Testis (tissue), 5 donors: ENCODE measurements at places on chromosomes 16 and 17.

- H3K4me1 ChIP-seq, result no peaks in the 10 kb centered on the region
- DNase-seq, result no peak
- no peak overlapping the region for H3K27ac ChIP-seq
- no peak overlapping the region for H3K4me3 ChIP-seq
- H3K36me3 ChIP-seq, result no peaks in the 10 kb centered on the region
Measured at GRCh38 chr17:75622076-75622475, 11.2 kb upstream of the SMIM5 start.

GRCh38 chr17:27596566-27597187 is 34.3 kb upstream of the LGALS9 start:
- H3K4me3 ChIP-seq, result no peak overlapping the region
- peaks cover 4% of the 10 kb centered on the region for H3K4me1 ChIP-seq
- no peak for DNase-seq
- no peaks in the 10 kb centered on the region for H3K27me3 ChIP-seq

GRCh38 chr16:9437115-9437514 is 345.7 kb downstream of the HAPSTR1 start:
- H3K27ac ChIP-seq, result no peak overlapping the region
- H3K4me3 ChIP-seq, result no peak overlapping the region
- DNase-seq, result peak; percentile 31
- no peaks in the 10 kb centered on the region for H3K27me3 ChIP-seq
- no peaks in the 10 kb centered on the region for H3K36me3 ChIP-seq

GRCh38 chr17:30519707-30520106 is 42.5 kb downstream of the GOSR1 start:
- no peaks in the 10 kb centered on the region for H3K36me3 ChIP-seq
- H3K27ac ChIP-seq, result no peak overlapping the region
- no peaks in the 10 kb centered on the region for H3K4me1 ChIP-seq
- no peak overlapping the region for H3K4me3 ChIP-seq

DNA sequence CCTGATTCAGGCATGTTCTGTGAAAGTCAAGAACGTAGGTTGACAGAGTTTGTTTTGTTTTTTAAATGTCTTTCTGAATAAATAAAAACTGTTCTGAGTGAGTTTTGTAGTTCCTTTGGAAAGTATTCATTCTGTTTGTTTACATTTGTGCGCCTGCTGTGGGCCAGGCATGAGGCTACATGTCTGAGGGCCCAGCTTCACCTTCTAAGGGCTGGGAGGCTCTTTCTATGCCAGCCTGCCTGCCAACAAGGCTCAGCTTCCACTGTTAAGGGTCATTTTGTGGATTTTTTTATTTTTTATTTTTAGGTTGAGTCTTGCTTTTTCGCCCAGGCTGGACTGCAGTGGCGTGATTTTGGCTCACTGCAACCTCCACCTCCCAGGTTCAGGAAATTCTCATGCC is 6.1 kb downstream of the WWOX start:
- DNase-seq, result no peak
- H3K27ac ChIP-seq, result no peak overlapping the region
- no peaks in the 10 kb centered on the region for H3K36me3 ChIP-seq
- H3K27me3 ChIP-seq, result no peaks in the 10 kb centered on the region
- peaks cover 2% of the 10 kb centered on the region for H3K4me1 ChIP-seq
- no peak overlapping the region for H3K4me3 ChIP-seq
